H4 (cell line): ENCODE measurements at places on chromosomes 3 and 15.

GRCh38 chr3:12797892-12798558, 1.5 kb downstream of the CAND2 start:
- no peak for DNase-seq

DNA sequence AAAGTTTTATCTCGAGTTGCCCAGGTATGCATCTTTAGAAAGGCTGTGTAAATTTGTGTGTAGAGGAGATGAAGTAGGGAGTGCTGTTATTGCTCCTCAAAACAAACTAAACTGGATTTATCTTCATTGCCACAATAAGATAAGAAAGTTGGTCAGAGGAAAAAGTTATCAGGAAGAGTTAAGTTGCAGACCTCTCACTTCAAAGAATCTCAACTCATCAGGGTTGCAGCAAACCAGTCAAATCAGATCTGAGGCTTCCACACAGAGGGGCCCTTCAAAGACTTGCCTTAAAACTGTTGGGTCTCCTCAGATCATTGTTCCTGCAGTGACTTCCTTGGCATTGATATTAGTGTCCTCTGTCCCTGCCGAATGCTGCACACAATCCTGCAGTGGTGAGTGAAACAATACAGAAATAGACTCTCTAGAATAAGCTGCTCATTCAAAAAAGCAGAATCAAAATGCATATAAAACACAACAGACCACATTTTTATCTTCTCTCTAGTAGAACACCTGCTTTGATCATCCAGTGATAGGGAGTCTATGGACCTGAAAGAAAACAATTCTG, 191.2 kb upstream of the CBLB start:
- no peak for DNase-seq

DNA sequence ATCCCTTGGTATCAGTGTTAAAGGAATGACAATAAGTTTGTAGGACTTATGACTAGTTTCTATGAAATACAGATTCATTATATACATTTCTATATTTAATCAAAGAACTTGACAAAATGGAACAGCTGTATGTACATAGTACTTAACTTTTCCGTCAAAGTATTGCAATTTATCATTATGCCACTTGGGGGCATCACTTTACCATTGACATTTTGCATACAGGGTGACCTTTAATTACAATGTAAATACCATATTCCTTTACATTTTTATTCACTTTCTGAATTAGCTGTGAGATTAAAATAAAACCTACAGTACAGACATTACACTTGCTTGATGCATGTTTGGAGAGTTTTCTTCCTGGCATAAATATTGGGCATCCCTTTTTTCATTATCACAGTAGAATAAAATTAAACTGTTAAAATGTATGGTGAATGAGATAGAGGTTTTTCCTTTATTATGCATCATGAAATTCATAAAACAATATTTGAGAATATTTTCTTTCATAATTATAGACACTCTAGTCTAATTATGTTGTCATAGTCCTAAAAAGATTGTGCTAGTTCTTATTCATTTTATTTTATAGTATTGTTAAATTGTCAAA, 6.9 kb downstream of the NEK11 start:
- DNase-seq = peak; percentile 40

GRCh38 chr15:101694261-101694660, 30.0 kb downstream of the TARS3 start:
- no peak for DNase-seq

- DNase-seq = peak; percentile 99
Observed at GRCh38 chr3:158709666-158710083, 22.6 kb downstream of the RARRES1 start.

GRCh38 chr3:98670020-98670419, 76.6 kb upstream of the CPOX start:
- no peak for DNase-seq

- DNase-seq = no peak
Observed at GRCh38 chr3:23829242-23829934, 23.6 kb downstream of the UBE2E1 start.

DNA sequence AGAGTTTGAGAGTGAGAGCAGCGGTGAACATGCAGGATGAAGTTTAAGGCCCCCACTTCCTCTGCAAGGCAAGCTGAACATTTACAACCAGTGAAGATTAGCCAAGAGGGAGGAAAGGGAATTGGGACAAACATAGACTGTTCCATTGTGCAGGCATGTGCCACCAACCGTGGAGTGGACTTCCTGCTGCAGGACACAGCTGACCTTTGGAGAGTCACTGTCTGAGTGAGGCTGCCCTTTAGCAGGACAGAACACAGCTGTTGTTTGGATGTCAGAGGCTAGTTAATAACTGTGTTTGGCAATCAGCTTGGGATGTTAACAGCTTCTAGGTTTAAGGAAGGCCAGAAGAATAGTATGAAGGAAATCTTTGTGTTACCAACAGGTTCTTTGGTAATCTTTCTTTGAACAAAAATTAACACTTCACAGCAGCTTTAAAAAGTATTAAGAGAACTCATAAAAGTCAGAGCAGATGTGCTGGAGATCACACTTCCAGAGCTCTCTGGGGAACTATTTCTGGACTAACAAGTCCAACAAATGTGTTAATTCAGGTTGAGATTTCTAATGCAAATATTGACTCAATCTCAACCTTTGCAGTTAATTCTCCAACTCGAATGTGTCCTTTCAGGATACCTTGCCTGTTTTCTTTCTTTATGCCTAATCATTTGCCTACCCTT, 31.4 kb downstream of the CTDSPL start:
- no peak for DNase-seq

- no peak for DNase-seq
Observed at GRCh38 chr15:93485438-93486327, 396.7 kb upstream of the RGMA start.

DNA sequence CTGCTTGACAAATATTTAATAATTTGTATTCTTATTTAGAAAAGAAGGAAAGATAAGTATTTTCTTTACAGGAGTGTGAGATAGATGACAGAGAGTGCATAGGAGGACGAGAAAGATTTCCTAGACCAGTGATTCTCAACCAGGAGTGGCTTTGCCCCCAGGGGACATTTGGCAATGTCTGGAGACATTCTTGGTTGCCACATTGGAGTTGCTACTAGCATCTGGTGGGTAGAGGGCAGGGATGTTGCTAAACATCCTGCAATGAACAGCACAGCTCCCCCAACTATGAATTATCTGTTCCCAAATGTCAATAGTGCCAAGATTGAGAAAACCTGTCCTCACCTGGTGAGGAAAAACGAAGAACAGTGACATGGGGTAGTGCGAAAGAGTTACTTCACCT, 30.8 kb upstream of the MINAR1 start:
- no peak for DNase-seq

- DNase-seq = no peak
Observed at GRCh38 chr15:73389539-73389938, 20.8 kb upstream of the HCN4 start.

GRCh38 chr3:38721207-38721772, 71.8 kb upstream of the SCN5A start:
- DNase-seq = no peak

- DNase-seq = no peak
Observed at GRCh38 chr15:81227716-81228115, 31.0 kb downstream of the IL16 start.

GRCh38 chr3:179292450-179292849, 30.4 kb upstream of the ZNF639 start:
- peak; percentile 38 for DNase-seq
